ENCODE measurements at places on chromosomes 4 and X.

DNA sequence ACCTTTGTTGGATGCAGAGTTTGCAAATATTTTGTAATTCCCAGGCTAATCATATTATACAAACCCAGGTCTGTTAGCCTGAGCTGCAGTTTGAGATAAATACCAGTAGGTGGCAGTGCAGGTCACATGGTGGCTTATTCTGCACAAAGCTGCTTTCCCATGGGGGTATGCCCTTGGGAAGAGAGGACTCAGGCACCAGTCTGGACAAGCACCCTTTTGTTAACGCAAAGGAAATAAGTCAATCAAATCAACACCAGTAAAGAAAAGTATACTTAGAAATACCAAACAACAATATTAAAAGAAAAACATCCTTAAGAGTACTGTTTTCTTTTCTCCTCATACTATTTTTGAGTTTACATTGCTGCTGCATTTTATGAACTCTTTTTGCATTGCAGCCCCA is 389.0 kb upstream of the ZFP42 start:
- DNase-seq, result no peak

DNA sequence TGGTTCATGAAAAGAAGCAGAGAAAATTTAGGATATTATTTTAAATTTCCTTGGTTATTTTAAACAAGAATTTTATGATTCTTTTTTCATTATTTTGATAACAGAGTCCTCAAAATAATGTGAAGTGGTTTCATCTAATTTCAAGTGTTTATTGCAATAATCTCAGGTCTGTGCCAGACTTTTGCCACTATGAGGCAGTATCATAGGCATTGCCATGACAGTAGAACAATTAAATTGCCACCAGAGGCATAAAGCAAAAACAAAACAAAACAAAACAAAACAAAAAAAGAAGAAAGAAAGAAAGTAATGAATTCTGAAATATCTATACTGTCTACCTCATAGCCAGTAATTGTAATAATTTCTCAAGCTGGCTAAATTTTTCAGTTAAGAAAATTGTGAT is 739.2 kb downstream of the KCTD8 start:
- DNase-seq, result no peak

GRCh38 chr4:48331577-48332330 is 9.6 kb upstream of the SLAIN2 start:
- DNase-seq, result no peak

DNA sequence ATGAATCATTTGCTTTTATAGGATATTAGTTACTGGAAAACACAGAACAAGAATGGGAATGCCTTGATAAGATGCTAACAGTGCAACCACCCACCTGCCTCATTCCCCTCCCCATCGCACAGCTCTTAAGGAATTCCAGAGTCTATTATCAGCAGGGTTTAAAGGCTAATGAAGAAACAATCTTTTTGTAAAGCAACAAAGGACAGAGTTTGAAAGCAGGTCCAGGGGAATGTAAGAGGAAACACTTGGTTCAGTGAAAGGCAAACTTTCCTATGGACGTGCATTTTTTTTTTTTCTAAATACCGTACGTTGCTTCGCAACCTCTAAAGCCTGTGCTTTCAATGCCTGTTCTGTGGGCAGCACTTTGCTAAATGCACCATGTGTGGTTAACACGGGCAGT is 92.5 kb downstream of the GPR50 start:
- no peak for DNase-seq

DNA sequence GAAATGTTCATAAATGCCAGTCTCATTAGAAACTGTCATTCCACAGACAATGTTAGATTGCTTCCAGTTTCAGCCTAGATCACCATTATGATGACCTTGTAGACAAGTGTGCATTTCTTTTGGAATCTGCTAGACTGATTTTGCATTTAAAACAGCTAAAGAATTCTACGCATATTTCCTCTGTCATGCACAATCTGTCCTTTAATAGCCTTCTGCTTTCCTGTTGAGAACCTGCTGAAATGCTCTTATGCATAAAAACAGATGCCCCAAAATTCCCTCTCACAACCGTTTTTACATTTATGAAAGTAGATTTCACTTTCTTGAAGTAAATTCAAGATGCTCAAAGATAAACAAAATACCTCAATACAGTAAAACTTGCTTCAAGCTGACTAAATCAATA is 673.3 kb downstream of the GALNTL6 start:
- DNase-seq, result no peak

GRCh38 chrX:96394598-96394997 is 290.0 kb upstream of the DIAPH2 start:
- DNase-seq, result no peak

DNA sequence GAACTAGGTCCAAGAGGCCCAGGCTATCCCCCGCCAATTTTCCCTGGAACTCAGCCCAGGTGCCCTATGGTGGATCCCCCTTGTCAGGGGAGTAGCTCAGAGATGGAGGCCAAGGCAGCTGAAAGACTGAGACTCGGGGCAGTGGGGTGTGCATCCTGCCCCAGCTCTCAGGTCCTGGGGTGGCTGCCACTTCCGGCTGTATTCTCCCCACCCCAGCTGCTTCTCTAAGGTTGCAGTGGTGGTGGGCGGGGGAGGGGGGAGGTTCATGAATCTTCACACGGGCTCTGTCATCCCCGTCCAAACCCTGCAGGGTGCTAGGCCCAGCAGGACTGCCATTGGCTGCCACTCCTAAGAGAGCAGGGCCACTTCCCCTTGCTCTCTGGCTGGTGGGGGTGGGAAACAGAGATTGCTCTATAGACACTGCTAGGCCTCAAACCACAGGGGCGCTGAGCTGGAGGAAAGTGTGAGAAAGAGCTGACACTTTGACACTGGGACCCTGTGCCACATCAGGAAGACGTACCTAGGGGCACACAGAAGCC is 1.5 kb downstream of the SASH3 start:
- DNase-seq, result peak; percentile 49

GRCh38 chrX:86322913-86323312 is 174.7 kb downstream of the DACH2 start:
- no peak for DNase-seq

- DNase-seq, result no peak
Measured at GRCh38 chr4:2093265-2093664, 34.1 kb downstream of the NAT8L start.

DNA sequence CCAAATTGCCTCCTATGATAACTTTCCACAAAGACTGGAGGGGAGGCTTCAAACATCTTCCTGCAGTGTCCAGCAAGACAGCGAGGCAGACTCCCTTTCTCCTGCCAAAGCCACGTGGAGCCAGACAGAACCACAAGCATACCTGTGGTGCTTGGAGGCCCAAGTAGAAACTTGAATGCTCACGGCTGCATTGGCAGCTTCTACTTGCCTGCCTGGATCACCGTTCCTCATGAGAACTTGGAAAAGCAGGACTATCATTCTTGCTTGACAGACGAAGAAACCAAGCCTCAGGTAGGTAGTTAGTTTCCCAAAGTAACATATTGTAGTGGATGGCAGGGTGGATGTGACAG is 216.3 kb upstream of the SFRP2 start:
- no peak for DNase-seq

DNA sequence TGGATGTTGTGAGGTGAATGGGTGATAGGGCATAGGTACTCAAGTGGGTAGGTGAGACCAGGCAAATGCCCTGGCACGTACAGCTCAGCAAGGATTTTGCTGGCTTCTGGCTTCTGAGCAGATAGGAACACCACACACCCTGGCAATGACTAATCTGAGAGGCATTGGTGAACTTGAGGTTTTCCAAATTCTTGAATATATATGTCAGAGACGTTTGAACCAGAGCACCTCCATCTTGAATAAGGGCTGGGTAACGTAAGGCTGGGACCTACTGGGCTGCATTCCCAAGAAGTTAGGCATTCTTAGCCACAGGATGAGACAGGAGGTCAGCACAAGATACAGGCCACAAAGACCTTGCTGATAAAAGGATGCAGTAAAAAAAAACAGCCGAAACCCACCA is 204.5 kb downstream of the NLGN4X start:
- no peak for DNase-seq

- DNase-seq, result no peak
Measured at GRCh38 chrX:39440799-39441284, 639.6 kb downstream of the MID1IP1 start.

DNA sequence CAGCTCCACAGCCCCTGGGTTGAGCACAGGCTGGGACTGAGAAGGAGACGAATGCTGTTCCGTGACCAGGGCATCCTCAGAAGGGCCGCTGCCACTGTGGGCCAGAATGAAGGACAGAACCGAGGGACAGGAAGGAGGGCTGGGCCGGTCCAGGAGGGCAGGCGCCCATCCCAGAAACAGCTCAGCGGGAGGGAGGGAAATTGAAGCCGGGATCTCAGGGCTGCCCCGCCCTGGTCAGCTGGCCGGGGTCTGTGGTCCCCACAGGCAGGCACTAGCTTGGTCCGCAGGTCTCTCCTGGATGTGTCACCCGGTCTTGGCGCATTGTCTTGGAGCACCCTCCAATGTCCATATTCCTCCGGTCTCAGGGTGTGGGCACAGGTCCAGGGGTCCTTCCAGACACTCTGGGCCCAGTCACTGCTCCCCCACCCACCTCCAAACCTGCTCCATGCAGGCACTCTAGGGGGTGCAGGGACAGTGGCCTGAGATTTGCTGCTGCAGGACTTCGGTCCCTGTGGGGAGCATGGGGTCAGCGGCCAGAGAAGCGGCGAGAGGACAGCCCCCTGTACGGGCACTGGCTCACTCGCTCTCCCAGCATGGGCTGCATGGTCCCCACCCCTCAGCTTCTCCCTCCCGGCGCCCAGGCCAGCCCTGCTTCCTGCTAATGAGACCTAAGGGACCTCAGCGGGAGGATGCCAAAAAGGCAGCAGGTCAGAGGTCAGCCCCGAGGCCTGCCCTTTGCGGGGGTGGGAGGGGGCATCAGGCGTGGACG is 23.9 kb upstream of the MXD4 start:
- DNase-seq, result no peak

GRCh38 chr4:7103031-7103606 is 35.3 kb upstream of the GRPEL1 start:
- peak; percentile 43 for DNase-seq

DNA sequence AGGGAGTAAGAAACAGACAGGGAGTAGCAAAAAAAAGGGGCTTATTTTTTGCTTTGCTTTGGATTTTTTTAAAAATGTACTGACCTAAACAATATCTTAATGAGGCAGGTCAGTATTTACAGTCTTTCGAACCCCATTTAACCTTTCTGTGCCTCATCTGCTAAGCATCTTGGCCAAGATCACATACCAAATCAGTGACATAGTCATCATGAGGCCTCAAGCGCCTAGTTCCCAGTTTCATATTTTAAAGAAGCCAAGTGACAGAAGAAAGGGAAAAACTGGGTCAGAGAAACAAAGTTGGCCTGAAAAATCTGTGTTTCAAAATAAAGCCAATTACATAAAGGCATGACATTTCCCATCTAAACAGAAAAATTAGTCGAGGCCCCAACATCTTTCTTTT is 94.6 kb upstream of the WDR44 start:
- DNase-seq, result no peak

DNA sequence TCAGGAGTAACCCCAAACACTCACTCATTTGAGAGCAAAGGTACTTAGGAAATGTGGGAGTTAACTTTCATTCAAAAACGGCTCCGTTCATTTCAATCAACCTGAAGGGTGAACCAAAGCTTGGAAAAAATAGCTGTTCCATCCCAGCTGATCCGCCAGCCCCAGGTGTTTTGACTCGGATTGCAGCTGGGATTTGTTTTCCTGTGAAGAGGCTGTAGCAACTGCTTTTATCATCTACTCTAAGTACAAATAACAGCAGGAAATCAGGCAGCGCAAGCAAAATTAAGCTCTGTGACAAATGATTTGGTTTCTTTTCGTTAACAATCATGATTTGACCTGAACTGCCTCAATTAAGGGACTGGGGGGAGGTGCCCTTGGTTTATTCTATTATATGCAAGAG is 154.7 kb downstream of the BEND2 start:
- DNase-seq, result no peak

GRCh38 chr4:100166297-100167039 is 23.8 kb downstream of the DDIT4L start:
- DNase-seq, result no peak

DNA sequence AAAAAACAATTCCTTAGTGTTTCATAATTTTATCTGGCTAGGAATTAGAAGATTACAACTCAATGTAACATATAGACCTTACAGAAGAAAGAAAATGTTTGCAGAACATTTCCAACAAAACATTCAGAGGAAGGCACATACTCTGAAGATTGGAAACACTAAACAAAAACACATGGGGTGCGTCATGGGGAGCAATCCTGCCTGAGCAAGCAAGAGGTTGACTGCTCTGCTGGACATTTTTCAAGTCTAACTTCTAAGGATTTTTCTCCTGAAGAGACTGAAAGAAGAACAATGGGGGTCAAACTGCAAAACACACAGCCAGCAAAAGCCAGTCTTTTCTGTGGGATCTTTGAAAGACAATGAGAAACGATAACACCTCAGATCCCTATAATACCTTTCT is 182.8 kb downstream of the GUCY2F start:
- no peak for DNase-seq

DNA sequence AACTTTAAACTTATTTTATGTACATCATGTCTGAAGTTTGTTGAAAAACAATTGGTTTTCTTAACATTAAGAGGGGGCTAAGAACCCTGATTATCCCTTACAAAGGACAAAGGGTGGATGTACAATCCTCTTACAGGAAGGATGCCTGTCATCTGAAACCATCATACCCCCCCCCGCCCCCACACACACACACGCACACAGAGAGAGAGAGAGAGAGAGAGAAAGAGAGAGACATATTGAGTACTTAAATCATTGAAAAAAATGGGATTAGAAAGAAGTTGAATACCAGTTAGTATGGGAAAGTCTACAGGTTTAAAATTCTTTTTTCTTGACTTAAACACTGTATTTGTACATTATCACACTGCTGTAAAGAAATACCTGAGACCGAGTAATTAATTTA is 10.9 kb upstream of the PGM2 start:
- DNase-seq, result no peak

- no peak for DNase-seq
Measured at GRCh38 chrX:71909956-71910355, 689 bp upstream of the NHSL2 start.

- DNase-seq, result no peak
Measured at GRCh38 chrX:24266996-24267395, 46.9 kb downstream of the SUPT20HL2 start.
